ENCODE measurements at places on chromosomes 4 and X.

DNA sequence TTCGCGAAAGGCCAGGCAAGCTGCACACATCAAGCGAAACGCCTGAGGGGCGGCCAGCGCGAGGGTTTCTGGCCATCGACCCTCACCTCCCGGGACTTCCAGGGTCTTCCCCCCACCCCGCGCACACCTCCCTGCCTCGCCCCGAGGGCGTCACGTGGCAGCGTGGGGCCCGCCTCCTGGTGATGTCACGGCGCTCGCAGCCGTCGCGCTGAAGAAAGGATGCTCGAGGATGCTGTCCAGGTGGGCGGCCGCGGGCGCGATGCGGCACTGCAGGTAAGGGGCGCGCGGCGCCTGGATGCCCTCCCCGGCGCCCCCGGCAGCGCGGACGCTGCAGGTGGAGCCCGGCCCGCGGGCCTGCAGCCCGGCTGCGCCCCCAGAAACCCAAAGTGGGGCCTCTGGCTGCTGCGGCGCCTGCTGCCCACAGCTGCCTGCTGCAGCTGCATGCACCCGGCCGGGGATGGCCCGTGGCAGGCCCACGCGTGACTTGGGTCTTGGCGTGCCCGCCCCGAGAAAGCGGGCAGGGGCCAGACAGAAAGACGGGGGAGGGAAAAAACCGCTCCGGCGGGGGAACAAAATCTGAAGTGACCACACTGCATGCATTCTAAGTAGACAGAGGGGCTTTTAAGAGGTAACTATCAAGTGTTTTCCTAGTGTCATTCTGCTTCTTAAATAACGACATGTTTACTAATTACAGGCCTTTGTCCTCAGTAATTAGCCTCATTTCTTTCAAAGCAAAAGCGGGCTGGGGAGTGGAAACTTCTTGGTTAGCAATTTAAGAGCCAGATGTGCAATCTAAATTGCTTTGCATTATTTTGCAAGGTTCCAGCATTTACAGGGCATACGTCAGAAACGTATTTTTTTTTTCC is 1.7 kb downstream of the CLCN4 start:
- H3K4me1 ChIP-seq: peaks cover 4% of the 10 kb centered on the region
- H3K4me3 ChIP-seq: no peak overlapping the region
- H3K27ac ChIP-seq: no peak overlapping the region
- DNase-seq: no peak

DNA sequence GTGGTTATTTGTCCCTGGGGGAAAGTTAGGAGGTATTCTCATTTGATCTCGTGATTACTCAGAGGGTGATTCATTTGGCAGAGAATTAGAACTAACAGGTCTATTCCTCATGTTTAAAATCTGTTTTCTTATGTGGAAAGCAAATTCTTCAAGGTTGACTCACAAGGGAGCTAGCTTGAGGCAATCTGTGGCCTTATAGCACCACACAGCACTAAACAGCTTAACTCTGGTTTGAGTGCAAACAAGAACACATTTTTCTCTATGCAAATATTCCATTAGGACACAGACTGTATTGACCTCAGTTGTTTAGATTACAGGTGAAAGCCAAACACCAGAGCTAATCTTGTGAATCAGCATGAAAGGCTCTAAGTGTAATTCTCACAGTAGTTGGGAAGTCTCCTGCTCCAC is 694.4 kb upstream of the POU3F4 start:
- no peaks in the 10 kb centered on the region for H3K27me3 ChIP-seq
- no peaks in the 10 kb centered on the region for H3K4me1 ChIP-seq
- no peaks in the 10 kb centered on the region for H3K36me3 ChIP-seq
- H3K4me3 ChIP-seq: no peak overlapping the region
- DNase-seq: no peak

GRCh38 chr4:71009086-71009485 is 15.6 kb downstream of the DCK start:
- H3K27ac ChIP-seq: no peak overlapping the region
- H3K36me3 ChIP-seq: peaks cover 33% of the 10 kb centered on the region
- H3K27me3 ChIP-seq: no peaks in the 10 kb centered on the region

DNA sequence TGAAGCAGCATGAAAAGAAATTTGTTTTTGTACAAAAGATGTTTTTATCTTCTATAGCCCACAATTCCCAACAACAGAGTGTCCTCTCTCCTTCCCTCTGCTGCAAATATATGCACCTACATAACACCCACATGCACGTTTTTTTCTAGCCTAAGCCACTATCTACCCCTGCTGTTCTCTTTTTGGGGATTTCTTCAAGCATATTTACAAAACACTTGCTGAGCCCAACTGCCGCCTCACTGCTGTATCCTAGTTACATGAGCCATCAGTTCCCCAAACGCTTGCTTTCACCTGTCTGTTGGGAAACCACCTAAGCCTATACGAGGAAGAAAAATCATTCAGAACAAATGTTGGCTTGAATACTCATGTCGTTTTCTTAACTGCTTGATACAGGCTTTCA is 127.2 kb downstream of the CHRNA9 start:
- no peak overlapping the region for H3K27ac ChIP-seq
- H3K4me3 ChIP-seq: no peak overlapping the region
- peaks cover 2% of the 10 kb centered on the region for H3K36me3 ChIP-seq
- peaks cover 9% of the 10 kb centered on the region for H3K27me3 ChIP-seq
- H3K4me1 ChIP-seq: peaks cover 14% of the 10 kb centered on the region

DNA sequence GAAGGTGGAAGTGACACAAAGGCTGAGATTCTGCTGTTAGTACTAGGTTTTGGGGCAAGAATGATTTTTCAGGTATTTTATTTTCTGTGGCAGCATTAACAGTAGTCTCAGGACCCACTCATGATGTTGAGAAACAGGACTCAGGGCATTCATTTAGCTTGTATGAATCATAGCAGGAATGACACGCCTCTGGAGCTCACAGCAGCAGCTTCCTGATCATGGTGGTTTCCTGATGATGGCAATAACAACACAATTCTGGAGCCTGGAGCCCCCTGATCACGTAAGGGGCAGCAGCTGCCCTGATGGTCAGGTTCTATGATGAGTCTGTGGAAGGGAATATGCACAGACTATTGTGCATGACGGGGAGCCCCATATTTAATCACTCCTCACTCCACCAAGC is 47.0 kb downstream of the TASL start:
- DNase-seq: no peak
- no peak overlapping the region for H3K27ac ChIP-seq
- no peaks in the 10 kb centered on the region for H3K36me3 ChIP-seq
- no peak overlapping the region for H3K4me3 ChIP-seq
- H3K27me3 ChIP-seq: no peaks in the 10 kb centered on the region

All from activated CD8-positive, alpha-beta memory T cell treated with anti-CD3 and anti-CD28 coated beads, Interleukin-2, amount 10 ng/mL, durations not matched to agents 7 days and 5 days (primary cell).